ENCODE measurements at places on chromosomes 3 and 15.

DNA sequence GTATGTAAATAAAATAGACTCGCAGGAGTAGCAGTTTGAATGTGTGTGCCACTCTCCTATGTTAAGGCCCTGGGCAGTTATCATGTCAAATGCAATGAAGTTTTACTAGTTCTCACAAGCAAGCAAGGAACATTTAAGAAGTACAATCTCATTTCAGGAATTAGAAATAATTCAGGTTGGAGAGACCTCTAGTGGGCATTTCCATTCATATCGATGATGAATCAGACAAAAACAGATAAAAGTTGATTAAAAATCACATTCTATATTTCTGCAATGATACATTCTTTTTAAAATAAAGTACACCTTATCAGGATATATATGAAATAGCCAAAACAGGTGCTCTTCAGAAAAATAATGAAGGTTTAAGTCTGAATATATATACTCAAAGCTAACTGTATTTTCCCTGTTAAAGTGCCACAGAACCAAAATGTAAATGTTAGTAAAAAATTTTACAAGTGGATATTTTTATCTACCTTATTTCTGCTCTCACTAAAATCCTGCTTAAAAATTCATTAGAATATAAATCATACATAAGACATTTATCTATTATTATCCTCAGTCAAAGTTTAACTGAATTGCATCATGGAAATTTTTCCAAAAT lies 492.4 kb upstream of the FRG2C start:
- no peak for DNase-seq

- DNase-seq = no peak
Measured at GRCh38 chr3:186536883-186537844, 7.0 kb downstream of the CRYGS start.

GRCh38 chr3:100041328-100041749 lies 73.0 kb downstream of the FILIP1L start:
- DNase-seq = no peak

DNA sequence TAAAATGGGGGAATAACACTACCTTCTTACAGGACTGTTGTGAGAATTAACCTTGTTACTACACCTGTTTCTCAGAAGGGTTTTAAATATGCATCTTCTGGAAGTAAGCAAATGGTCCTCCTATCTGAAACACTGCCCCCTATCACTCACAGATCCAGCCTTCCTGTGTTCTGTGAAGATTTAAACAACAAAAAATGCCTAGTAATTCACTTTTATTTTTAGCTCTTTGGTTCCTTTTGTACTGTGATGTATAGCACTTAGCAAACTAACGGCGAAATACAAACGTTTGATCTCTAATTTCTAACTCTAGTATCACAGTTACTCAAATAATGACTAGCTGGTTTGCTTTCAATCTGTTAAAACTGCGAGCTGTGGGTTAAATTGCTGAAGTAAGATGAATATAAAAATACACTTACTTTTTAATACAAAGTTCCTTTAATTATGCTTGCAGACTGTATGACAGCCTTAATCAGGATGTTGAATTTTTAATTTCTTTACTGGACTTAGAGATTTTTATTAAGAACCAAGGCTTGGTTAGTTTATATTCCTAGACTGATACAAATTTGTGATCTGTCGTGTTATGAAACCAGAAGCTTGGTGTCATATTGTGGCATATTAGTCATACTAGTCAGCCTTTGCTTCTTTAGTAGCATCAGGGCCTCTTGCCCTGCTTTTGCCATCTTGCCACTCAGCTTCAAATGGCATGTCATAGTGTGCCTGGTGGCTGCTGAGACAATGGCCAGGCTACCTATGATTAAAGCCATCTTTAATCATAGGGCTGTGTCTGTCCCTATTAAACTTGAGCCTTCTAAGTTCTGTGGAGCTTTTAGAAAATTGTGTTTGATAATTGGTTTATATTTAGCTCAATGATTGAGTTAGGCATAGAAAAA lies 9.2 kb downstream of the EIF3J start:
- DNase-seq = peak; percentile 53

GRCh38 chr15:76190751-76191538 lies 120.3 kb downstream of the ETFA start:
- peak; percentile 73 for DNase-seq

DNA sequence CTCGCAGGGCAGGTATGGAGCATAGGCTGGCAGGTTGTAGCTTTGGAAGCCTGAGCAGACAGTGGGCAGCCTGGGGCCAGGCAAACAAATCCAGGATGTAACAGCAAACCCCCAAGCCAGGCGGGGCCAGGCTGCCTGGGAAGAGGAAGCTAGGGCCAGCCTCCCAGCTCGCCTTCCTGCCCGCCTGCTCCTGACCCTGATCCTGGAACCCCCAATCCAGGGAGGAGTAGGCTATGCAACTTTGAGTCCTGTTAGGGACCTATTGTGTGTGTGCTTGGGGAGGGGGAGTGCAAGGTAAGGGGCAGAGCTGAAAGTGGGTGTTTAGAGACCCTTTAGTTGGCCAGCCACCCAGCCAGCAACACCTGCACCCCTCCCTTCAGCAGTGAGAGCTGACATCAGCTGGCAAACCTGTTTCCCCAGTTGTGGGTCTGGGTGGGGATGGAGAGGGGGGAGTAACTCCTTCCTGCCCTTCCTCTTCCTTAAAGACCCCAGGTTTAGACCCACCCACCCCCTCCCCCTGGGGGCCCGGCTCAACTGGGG lies 2.5 kb downstream of the NBEAL2 start:
- DNase-seq = no peak

- no peak for DNase-seq
Measured at GRCh38 chr3:2940062-2940461, 170.1 kb downstream of the IL5RA start.

- DNase-seq = no peak
Measured at GRCh38 chr15:97143592-97144376, 813.3 kb downstream of the NR2F2 start.

DNA sequence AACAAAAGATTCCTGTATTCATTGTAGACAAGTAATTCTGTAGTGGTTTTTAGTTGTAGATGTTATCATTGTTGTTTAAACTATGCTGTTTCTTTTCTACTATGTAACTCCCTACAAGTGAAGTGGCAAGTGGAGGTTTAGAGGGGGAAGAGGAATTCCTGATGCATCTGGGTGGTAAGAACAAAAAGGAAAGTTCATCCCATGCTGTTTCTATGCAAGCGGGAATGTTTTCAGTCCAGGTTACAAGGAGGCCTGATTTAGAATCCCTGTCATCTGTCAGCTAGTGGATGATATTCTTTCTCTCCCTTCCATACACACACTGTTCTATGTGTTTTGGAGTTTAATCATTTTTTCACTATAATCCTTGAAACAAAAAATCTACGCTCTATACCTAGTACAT lies 67.4 kb downstream of the IMPG2 start:
- no peak for DNase-seq

- no peak for DNase-seq
Measured at GRCh38 chr3:124764746-124765145, 34.5 kb downstream of the UMPS start.

GRCh38 chr3:24199300-24199699 lies 254.2 kb downstream of the NR1D2 start:
- no peak for DNase-seq

DNA sequence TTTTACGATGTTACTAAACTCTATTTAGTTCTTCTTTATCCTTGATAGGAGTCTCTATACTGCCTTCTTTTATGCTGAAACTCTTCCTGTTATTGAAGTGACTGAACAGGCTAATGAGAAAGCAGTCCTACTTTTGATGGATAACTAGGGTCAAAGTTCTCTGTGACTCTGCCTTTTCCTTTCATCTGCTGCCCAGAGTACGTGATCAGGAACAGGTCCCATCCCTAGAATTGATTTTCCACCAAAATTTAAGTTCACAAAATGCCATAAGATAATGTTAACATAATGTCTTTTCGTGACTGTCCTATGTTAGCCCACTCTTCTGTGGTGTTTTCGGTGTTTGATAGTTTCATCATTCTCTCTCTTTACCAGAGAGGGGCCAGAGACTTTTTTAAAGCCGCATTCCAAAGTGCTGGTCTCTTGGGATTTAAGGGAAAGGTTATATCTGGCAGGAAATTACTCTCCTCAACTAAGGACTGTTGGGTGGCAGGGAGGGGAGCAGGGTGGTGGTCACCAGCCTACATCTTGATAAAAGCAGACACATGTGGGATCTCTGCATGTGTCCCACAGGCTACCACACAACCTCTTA lies 50.3 kb upstream of the PLXND1 start:
- no peak for DNase-seq

DNA sequence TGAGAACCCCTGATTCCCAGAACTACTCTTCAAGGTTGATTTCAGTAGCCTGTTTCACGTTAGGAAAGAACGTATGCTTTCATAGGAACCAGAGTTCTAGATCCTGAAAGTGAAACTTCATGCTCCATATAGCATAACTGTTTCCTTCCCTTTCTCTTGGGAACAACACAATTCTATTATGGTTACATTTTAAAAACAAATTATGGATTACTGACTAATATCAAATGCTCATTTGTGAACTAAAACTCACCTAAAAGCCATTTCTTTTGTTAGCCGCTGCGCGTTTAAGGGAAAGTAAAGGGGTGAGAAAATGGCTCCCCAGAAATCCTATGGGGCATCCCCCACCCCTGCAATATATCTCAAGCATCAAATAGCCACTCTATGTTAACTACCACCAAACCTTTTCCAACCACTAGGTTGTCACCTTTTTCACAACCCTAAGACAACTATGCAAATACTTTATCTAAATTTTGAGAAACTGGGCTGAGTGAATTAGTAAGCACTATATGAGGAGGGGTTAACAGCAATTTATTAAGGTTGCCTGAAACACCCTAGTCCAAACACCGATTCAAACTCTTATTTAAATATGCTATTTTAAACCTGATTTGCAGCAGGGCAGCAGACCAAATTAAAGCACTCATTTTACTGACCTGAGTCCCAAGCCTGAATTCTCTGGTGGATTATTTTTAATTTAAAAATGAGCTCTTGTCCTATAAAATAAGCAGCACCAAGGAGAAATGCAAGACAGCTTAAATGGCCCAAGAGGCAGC lies 2.4 kb downstream of the SIAH2 start:
- DNase-seq = peak; percentile 66

GRCh38 chr15:39682366-39682765 lies 100.3 kb downstream of the FSIP1 start:
- no peak for DNase-seq

DNA sequence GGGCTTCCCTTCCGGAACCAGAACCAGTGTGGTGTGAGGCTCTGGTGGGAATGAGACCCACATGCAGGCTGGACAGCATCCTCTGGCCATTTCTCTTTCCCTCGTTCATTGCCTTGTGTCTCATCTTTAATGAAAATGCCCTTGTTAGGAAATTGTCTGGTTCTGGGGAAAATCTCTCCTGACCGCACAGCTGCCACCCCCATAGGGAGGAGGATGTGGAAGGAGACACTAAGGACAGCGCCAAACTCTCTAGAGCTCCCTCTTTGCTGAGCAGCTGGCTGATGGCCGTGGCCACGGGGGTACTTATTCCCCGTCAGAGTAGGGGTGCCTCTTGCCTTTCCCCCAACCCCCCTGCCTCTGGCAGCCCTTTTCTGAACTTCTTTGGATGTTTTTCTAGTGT lies 297.6 kb upstream of the C2CD4B start:
- no peak for DNase-seq

DNA sequence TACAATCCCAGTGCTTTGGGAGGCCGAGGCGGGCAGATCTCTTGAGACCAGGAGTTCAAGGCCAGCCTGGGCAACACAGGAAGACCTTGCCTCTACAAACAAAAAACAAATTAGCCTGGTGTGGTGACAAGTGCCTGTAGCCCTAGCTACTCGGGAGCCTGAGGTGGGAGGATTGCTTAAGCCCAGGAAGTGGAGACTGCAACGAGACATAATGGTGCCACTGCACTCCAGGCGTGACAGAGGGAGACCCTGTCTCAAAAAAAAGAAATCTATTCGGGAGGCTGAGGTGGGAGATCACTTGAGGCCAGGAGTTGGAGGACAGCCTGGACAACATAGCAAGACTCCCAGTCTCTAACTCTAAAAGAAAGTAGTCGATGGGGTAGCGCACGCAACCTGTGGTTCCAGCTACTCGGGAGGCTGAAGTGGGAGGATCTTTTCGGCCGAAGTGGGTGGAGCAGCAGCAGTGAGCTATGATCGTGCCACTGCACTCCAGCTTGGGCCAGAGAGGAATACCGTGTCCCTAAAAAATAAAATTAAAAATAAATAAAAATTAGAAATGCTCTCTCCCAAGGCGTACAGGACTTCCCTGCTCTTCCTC lies 775 bp downstream of the C3orf33 start:
- peak; percentile 28 for DNase-seq

DNA sequence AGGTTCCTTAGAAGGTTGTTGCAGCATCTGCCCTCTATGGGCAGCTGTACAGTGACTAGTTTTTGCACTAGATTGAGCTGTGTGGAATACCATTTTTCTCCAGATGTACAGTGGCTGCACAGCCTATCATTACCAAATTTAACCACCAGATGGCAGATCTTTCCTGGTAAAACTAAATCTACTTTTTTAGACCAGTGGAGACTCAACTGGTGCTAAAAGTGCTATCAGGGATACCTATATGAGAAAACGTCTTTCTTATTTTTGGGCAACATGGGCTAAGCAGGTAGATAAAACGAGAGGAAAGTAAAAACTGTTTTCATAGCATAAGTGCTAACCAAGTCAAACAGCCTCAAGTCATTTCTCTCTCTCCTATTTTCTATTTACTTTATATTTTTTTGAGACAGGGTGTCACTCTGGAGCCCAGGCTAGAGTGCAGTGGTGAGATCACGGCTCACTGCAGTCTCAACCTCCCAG lies 21.2 kb downstream of the IGSF10 start:
- DNase-seq = no peak

GRCh38 chr3:73600293-73600938 lies 24.3 kb downstream of the PDZRN3 start:
- DNase-seq = no peak

Data from activated naive CD4-positive, alpha-beta T cell treated with anti-CD3 and anti-CD28 coated beads, Interleukin-2, amount 50 U/mL, for 16 hours (primary cell).